Suprapubic skin (tissue), 4 donors: ENCODE measurements at places on chromosomes 4 and X. TPM values are rescaled to one million over a fixed set of nuclear protein-coding genes. Genes with fewer than 3 reads are reported as not detected.

Gene LIMCH1
- 32.6 TPM for total RNA-seq

Gene UGT2B17
- total RNA-seq, result not detected

Gene PFKFB1
- not detected for total RNA-seq

Gene ZDHHC15
- 1.2 TPM for total RNA-seq

Gene MTMR1
- 34.6 TPM for total RNA-seq

Gene FAT4
- 2.5 TPM for total RNA-seq

Gene FGA
- 30.0 TPM for total RNA-seq

DNA sequence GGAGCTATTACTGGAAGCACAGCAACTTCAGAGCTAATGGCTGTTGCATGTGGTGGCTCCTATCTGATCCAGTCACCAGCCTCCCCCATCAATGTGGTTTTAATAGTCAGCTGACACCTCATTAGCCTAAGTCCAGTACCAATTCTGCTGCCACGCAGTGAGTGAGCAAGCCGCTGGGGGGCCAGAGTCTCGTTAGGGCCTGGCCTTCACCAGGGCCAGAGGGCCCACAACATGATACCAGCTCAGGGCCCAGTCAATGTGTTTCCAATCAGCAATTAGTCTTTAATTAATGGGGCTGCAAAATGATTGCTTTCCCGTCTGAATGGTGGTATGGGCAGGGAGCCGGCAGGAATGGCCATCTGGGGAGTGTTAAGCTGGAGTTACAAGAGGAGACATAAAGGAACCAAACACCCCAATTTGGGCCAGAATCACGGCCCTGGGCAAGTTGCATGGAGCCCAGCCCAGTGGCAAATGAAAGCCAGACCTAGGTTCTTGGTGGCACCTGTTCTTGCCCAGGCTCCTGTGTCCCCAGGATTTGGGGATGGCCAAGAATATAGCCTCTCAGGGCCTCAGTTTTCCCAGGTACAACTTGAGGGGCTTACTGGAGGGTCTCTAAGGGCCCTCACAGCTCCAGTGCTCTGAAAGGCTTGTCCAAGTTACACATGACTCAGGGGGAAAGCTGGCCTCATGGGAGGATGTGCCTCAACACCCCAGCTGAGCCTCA lies 119.2 kb downstream of the EFNB1 start:
- DNase-seq, result no peak

DNA sequence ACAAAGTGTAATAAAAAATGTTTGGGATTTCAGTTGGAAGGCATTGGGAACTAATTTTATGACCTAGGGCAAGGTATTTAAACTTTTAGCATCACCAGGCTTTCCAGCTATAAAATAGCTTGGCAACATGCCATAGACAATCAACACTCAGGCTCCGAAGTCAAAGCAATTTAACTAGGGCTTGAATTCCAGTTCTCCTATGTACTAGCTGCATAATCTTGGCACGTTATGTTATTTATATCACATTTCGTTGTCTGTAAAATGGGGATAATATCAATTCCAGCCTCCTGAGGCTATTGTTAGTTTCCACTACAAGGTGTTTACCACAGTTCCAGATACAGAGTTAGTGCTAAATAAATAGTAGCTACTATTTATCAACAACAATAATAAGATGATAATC lies 78.8 kb downstream of the DMD start:
- no peak for DNase-seq

- DNase-seq, result no peak
These were observed 254.5 kb upstream of the ADGRL3 start for GRCh38 chr4:60945641-60946040.

GRCh38 chr4:41135801-41136200 lies 78.5 kb downstream of the APBB2 start:
- no peak for DNase-seq

- DNase-seq, result no peak
These were observed 4.8 kb downstream of the NDP start for GRCh38 chrX:43968359-43968781.

GRCh38 chr4:47221721-47222120 lies 190.4 kb downstream of the GABRB1 start:
- DNase-seq, result no peak

DNA sequence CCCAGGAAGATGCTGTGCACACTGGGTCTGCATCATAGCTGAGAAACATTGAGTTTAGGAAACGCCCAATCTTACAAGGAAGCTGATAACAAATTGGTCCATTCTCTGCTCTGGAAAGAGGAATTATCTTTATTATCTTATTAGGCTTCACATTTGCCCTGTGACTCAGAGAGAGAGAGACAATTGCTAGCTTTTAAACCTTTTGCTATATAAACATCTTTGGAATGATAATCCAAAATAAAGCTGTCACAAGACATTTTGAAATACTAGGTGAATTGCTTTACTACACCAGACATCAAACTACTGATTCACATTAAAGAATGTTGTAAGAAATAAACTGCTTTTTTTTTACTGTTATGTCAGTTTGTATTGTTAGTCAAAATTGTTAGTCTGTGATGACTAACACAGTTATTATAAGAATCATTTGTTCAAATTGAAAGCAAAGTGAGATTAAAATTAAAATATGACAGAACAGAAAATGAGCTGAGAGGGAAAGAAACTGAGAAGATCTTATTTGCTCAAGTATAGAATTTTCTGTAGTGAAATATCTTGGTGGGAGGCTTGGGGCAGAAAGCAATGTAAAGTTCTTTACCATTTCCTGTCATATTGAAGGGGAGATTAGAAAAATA lies 765.4 kb upstream of the PCDH10 start:
- no peak for DNase-seq

GRCh38 chr4:130485371-130485770 lies 1389.4 kb downstream of the C4orf33 start:
- DNase-seq, result no peak

- no peak for DNase-seq
These were observed 87.0 kb downstream of the ANXA3 start for GRCh38 chr4:78638337-78639172.

GRCh38 chrX:24732766-24733500 lies 39.2 kb downstream of the POLA1 start:
- no peak for DNase-seq

DNA sequence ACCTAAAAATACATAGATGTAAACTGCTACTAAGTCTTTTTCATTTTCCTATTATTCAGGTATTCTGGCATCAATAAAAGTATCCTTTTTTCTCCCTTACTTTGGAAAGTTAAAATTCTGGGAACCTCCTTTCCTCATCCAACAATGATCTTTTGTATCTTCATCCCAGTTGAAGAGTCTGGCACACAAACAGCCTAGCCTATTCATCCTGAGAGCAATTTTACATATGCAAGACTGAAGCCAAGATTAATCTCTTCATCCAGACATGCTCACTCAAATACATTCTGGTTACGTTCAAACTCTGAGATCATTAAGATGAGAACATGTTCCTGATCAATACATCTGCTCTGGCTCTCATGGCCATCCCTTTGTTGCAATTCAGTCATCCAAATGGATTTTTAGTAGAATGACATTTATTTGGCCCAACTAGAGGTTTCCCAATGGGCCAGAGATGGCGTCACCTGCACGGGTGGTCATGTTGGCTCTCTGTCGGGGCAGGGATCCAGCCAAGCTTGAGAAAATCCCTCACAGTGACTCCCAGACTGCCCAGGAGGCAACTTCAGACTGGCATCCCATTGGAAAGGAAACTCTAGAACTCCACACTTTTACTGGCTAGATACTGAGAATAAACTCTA lies 135.3 kb upstream of the VCX2 start:
- no peak for DNase-seq

DNA sequence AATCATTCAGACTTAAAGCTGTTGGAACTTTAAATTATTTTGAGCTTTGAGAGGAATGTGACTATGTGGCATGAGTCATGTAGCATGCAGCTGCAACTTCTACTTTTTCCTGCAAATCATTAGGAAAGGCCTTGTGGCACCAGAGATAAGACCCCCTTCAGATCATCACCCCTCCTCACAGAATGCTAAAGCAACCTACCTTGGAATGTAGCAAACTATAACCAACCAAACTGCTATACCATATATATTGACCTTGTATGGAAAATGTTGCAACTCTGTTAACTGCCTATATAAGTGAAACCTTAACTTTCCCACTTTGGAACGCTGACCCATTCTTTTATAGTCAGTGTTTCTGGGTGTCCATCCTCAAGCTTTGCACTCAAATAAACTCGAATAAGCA lies 32.0 kb downstream of the ATXN3L start:
- no peak for DNase-seq

- DNase-seq, result no peak
These were observed 16.6 kb downstream of the DCUN1D4 start for GRCh38 chr4:51859476-51860031.

GRCh38 chr4:1495416-1496115 lies 89.3 kb upstream of the NKX1-1 start:
- peak; percentile 47 for DNase-seq

DNA sequence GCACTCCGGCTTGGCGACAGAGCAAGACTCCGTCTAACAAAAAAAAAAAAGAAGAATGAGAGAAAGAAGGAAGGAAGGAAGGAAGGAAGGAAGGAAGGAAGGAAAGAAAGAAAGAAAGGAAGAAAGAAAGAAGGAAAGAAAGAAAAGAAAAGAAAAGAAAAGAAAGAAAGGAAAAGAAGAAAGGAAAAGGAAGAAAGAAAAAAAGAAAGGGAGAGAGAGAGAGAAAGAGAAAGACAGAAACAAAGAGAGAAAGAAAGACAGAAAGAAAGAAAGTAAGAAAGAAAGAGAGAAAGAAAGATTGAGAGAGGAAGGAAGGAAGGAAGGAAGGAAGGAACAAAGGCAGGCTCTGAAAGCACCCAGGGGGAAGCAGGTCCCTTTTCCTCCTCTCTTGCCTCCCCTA lies 336.6 kb upstream of the GATB start:
- no peak for DNase-seq
